ENCODE measurements at places on chromosomes 3 and 15.

- DNase-seq, result no peak
Measured at GRCh38 chr3:105580296-105580965, 213.7 kb downstream of the ALCAM start.

DNA sequence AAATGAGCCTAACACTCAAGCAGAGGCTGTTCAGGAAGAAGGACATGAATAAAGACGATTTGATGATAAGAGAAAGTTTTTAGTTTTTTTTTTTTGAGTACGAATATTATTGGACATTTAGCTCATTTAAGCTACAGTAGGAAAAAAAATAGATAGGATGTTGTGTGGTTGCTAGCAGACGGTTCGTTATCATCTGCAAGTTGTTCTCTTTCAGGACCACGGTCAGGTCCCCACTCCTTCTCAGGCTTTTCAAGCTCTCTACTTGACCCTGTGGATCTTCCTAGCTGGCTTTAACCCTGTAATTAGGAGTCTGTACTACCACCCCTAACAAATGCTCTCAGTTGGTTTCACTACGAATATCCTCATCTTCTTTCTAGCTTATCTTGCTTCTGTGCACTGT lies 1.1 kb downstream of the KCNH8 start:
- DNase-seq, result peak; percentile 19

DNA sequence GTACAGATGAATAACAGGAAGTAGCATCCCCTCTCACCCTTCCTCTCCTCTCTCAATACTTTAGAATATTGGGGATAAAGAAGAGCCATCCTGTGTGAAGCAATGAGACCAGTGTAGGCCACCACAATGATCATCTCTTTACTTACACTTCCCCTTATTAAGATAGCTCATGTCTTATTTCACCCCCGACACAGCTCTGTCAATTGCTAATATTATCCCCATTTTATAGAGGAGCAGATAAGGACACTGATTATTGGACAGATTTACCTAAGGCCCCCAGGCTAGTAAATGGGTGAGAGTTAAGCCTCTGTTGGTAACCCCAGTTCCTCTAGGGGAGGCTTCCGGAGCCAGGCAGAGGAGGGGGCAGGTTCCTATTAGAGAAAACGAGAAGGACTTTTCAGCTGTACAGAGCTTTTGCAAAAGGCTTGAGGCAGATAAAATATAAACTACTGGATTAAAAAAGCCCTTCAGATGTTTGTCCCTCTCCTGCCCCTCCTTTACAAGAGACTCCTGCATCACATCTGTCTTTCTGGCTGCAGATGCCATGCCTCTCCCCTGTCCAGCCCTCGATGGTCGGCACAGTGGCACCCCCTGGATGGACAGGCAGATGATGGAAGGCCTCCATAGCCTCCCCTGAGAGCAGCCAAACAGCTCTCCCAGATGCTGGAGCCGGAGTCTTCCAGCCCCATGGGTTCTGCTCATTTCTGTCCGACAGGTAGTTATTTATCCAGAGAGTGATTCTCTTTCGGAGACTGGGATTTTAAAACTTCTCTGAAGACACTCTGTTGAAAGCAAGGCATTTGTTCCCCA lies 49.4 kb upstream of the LCTL start:
- DNase-seq, result no peak

- no peak for DNase-seq
Measured at GRCh38 chr15:63052077-63052841, 9.7 kb downstream of the TPM1 start.

DNA sequence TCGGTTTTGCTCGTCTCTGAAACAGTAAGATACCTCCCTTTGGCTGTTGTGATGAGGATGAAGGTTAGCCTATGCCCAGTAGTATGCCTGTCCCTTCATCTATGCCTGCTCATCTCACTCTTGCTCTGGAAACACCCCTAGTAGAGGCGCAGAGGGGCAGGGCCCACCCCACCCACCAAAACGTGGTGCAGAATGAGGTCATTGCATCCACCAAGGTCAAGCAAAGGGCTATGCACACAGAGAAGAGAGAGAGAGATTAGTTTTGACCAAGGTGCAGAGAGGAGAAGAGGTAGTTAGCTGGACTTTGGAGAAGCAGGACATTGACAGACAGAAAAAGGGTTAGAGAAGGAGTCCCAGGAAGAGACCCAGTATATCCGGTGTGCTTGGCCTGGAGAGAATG lies 119.9 kb downstream of the CORO2B start:
- DNase-seq, result no peak

DNA sequence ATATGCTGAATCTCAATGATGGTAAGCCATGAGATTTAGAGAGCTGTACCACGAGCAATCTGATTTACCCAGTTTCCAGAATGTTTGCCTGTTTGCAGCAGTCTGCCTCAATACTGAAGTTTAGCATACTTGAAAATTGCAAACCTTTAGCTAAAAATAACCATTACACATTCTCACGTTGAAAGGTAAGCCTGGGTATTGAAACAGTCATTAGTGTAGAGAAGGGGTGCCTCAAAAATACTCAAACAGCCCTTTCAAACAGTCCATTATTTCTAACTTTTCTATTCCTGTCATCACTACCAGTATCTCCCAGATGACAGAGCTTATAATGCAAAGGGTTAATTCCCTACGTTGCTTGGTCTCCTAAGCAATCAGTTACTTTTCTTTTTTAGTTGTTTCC lies 111.8 kb upstream of the MBNL1 start:
- peak; percentile 31 for DNase-seq

- DNase-seq, result no peak
Measured at GRCh38 chr15:67840749-67841512, 1.1 kb upstream of the RNU6-1 start.

DNA sequence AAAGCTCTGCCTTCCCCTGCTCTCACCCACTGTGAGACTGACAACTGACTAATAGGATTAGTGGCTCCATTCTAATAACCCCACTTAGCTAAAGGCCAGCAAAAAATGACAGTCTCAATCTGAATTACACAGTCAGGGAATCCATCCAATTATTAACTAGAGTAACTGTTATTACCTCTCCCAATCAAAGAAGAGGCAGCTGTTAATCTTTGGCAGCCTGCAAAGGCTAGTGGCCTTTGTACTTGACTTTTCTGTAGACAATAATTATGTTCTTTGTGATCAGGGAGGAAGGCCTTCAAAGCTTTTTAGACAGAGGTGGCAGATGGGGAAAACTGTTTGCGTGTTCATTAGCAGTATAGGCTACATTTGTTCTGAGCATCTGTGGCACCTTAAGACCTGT lies 177.7 kb downstream of the ISL2 start:
- DNase-seq, result no peak

DNA sequence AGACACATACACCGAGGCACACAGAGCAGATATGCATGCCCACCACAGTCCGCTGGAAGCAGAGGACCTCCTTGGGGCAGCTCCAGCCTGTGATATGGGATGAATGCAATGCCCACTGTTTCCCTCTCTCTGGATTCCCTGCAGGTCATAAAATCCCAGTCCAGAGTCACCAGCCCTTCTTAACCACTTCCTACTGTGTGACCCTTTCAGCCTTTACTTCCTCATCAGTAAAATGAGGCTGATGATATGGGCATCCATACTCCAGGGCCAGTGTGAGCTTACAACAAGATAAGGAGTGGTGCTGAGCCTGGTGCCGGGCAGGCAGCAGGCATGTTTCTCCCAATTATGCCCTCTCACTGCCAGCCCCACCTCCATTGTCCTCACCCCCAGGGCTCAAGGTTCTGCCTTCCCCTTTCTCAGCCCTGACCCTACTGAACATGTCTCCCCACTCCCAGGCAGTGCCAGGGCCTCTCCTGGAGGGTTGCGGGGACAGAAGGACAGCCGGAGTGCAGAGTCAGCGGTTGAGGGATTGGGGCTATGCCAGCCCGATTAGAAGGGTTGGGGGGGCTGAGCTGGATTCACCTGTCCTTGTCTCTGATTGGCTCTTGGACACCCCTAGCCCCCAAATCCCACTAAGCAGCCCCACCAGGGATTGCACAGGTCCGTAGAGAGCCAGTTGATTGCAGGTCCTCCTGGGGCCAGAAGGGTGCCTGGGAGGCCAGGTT lies at the start of gene GNAT1:
GNAT1 (plus strand) TSS at position 675 of the 725 bp plus-strand sequence. CDS start 116 bp downstream, outside the sequence.
- no peak for DNase-seq

DNA sequence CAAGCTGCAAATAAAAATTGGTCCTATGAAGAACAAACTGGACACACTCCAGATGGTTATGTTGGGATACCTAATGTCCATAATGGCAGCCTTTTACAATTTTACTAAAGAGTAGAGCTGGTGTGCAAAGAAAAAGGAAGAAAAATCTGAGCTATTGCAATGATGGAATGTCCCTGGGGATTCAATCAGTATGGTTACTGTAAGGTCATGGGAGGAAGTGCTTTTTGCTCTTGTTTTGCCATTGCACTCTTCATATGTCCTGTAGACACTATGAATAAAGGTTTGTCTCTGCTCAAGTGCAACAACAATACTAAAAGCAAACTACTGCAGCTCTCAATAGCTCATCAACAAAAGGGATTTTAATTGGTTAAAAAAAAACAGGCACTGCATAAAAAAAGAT lies 5.4 kb downstream of the PFN2 start:
- no peak for DNase-seq

DNA sequence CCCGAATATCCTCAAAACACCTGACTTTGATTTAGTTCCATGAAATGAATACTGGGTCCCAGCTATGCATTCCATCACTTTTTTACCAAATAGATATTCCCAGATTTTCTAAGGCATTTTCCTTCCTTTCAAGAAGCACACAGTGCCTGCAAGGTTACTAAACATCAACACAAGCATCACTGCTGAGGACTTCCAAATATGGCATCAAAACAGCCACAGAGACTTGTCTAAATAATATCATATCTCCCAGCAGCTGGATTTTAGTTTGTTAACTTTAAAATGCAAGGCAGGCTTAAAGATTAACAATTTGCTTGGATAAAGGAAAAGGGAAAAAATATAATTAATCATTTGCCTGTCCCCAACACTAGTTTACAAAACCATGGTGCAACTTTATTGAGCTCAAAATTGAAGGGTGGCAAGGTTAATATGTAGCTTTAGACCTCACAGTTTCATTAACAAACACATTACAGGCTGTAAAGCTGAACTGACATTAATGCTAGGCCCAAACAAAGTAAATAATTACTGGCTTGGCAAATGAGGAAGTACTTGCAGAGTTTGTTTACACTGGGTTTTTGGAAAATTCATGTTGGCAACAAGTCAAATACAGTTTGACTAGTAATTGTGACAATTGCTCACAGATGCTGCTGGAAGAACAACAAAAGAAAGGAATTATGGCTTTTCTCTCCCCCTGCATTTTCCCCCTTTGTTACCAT lies 401.7 kb upstream of the CDIN1 start:
- DNase-seq, result no peak

GRCh38 chr3:195069501-195070251 lies 201.3 kb downstream of the XXYLT1 start:
- no peak for DNase-seq

Measured in GM20000 (cell line).